ENCODE measurements at places on chromosomes 5 and 9. TPM values are rescaled to one million over a fixed set of nuclear protein-coding genes. Genes with fewer than 3 reads are reported as not detected.

Gene NRG2
- not detected for total RNA-seq

- no peak overlapping the region for H3K27ac ChIP-seq
- H3K36me3 ChIP-seq = no peaks in the 10 kb centered on the region
- no peaks in the 10 kb centered on the region for H3K27me3 ChIP-seq
- no peak overlapping the region for H3K4me3 ChIP-seq
These were observed 647.1 kb upstream of the KLF4 start for GRCh38 chr9:108136656-108137055.

Gene DNAJC25
- 5.2 TPM for total RNA-seq

GRCh38 chr5:109041317-109041716 lies 293.6 kb downstream of the FER start:
- H3K27ac ChIP-seq = no peak overlapping the region
- no peak overlapping the region for H3K4me3 ChIP-seq
- DNase-seq = no peak

GRCh38 chr5:122371511-122372151 lies 59.6 kb downstream of the SNCAIP start:
- no peaks in the 10 kb centered on the region for H3K27me3 ChIP-seq
- no peaks in the 10 kb centered on the region for H3K4me1 ChIP-seq
- DNase-seq = no peak
- H3K27ac ChIP-seq = no peak overlapping the region
- H3K36me3 ChIP-seq = no peaks in the 10 kb centered on the region

Gene PCDHGB3
- 0.58 TPM for total RNA-seq

Gene PHF24
- total RNA-seq = not detected

- H3K36me3 ChIP-seq = no peaks in the 10 kb centered on the region
- H3K27ac ChIP-seq = no peak overlapping the region
- DNase-seq = no peak
- H3K4me1 ChIP-seq = no peaks in the 10 kb centered on the region
These were observed 159.4 kb upstream of the FST start for GRCh38 chr5:53321073-53321472.

Gene PCA3
- not detected for total RNA-seq

DNA sequence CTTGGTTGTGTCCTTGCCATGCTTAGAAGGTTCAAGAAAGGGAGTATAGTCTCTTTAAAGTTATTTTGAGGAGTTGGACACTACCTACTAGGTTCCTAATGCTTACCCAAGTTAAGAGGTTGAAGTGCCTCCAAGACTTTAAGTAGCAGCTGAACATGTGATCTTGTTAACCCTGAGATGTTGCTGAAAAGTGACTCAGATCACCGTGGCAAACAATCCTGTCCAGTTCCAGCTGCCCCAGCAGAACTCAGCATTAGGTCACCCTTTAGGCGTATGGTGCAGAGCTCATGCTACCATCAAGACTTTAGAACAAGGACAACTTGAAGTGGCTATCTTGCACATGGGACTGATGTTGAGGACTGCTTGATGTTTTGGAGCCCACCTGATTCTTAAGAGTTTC lies 22.5 kb downstream of the ZNF462 start:
- no peak overlapping the region for H3K4me3 ChIP-seq
- no peak for DNase-seq
- H3K4me1 ChIP-seq = no peaks in the 10 kb centered on the region
- no peak overlapping the region for H3K27ac ChIP-seq
- H3K36me3 ChIP-seq = no peaks in the 10 kb centered on the region

GRCh38 chr5:109931049-109931780 lies 241.5 kb downstream of the MAN2A1 start:
- no peaks in the 10 kb centered on the region for H3K27me3 ChIP-seq
- no peaks in the 10 kb centered on the region for H3K4me1 ChIP-seq
- H3K4me3 ChIP-seq = no peak overlapping the region
- no peaks in the 10 kb centered on the region for H3K36me3 ChIP-seq
- DNase-seq = no peak

GRCh38 chr9:3516667-3517330 lies 9.0 kb downstream of the RFX3 start:
- no peaks in the 10 kb centered on the region for H3K27me3 ChIP-seq
- peaks cover 6% of the 10 kb centered on the region for H3K4me1 ChIP-seq
- no peaks in the 10 kb centered on the region for H3K36me3 ChIP-seq
- H3K27ac ChIP-seq = no peak overlapping the region
- DNase-seq = no peak

- DNase-seq = no peak
- no peak overlapping the region for H3K27ac ChIP-seq
- H3K36me3 ChIP-seq = no peaks in the 10 kb centered on the region
- no peaks in the 10 kb centered on the region for H3K27me3 ChIP-seq
These were observed 567.1 kb downstream of the CSNK1G3 start for GRCh38 chr5:124079062-124079461.

DNA sequence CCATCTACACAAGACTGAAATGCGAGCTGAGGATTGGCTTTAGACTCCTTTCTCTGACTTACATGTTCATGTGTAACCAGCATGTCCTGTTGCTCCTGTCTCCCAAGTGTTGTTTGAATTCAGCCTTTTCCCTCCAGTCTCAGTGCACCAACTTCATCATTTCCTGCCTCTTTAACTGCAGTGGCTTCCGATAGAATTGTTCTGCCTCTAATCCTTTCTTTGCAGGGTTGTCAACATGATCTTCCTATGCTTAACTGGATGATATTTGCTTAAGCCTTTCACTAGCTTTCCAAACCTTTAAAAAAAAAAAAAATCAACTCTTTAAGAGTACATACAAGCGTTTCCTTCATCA lies 6.7 kb upstream of the FYB1 start:
- no peak for DNase-seq
- no peaks in the 10 kb centered on the region for H3K27me3 ChIP-seq
- peaks cover 13% of the 10 kb centered on the region for H3K4me1 ChIP-seq
- H3K4me3 ChIP-seq = no peak overlapping the region
- no peaks in the 10 kb centered on the region for H3K36me3 ChIP-seq

Gene TBCA
- total RNA-seq = 96.3 TPM

GRCh38 chr5:75690669-75691068 lies 26.6 kb downstream of the POC5 start:
- no peaks in the 10 kb centered on the region for H3K27me3 ChIP-seq
- no peak overlapping the region for H3K27ac ChIP-seq
- peaks cover 9% of the 10 kb centered on the region for H3K36me3 ChIP-seq
- H3K4me1 ChIP-seq = no peaks in the 10 kb centered on the region
- DNase-seq = no peak

- no peak overlapping the region for H3K4me3 ChIP-seq
- no peaks in the 10 kb centered on the region for H3K27me3 ChIP-seq
- no peaks in the 10 kb centered on the region for H3K36me3 ChIP-seq
These were observed 61.5 kb downstream of the SV2C start for GRCh38 chr5:76144513-76145274.

DNA sequence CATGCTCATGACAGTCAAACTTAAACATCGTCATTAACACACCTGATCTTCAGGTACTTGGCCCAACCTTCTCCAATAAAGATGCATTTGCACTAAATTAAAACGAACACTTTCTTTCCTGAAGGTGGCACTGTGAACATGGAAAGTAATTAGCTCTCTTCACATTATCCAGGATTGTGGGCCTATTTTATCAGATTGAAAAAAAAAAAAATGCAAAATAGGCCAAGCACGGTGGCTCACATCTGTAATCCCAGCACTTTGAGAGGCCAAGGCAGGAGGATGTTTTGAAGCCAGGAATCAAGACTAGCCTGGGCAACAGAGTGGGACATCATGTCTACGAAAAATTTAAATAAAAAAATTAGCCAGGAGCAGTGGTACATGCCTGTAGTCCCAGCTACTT lies 14.4 kb upstream of the CDC20B start:
- H3K4me3 ChIP-seq = no peak overlapping the region
- DNase-seq = no peak
- peaks cover 9% of the 10 kb centered on the region for H3K27me3 ChIP-seq
- no peaks in the 10 kb centered on the region for H3K4me1 ChIP-seq
- H3K36me3 ChIP-seq = no peaks in the 10 kb centered on the region

GRCh38 chr5:69517763-69518212 lies 25.2 kb downstream of the OCLN start:
- H3K27ac ChIP-seq = no peak overlapping the region
- no peak for DNase-seq
- H3K4me3 ChIP-seq = no peak overlapping the region

Gene ZNF354C
- total RNA-seq = 5.2 TPM

Gene JMY
- total RNA-seq = 26.4 TPM

Gene C9orf50
- not detected for total RNA-seq

Gene SCGB3A2
- total RNA-seq = not detected

Gene PLCXD3
- total RNA-seq = not detected

DNA sequence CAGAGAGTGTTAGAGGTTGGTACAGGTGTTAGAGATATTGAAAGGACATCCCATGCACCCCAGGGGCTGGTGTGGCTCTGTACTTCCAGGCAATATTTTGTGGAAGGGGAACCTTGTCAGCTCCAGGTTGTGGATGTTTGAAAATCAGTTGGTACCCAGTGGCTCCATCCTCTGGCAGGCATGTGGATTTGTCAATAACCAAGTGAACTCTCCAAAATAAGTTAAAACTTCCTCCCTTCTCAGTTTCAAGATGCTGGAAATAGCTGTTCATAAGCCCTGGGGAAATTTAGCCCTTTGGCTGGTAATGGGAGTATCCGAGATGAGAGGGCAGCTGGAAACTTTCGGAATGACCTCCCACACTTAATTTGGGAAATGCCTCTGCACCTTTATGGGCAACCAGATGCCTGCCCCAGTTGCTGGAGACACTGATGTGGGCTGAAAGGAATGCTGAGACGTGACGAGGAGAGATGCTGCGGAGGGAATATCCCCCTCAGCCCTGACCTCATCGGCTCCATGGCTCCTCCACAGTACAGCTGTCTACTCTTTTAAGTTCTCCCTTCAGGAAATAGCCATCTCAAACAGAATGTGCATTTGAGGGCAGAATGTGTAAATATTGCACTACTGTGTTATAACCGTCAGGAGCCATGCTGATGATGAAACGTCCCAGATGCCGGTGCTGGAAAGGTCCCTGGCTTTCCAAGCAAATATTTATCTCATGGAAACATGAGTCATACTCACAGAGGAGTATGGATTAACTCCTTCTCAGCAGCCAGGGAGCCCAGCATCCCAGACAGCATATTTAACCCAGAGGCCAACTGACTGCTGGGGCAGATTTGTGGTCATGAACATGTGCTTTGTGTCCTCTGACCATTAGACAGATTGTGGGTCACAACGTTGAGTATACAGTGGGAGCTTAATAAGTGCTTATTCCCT lies 29.5 kb downstream of the TGFBI start:
- H3K27me3 ChIP-seq = no peaks in the 10 kb centered on the region
- no peak for DNase-seq
- no peaks in the 10 kb centered on the region for H3K4me1 ChIP-seq
- no peak overlapping the region for H3K27ac ChIP-seq

GRCh38 chr5:177134697-177135225 lies 1.2 kb downstream of the NSD1 start:
- H3K36me3 ChIP-seq = peaks cover 6% of the 10 kb centered on the region
- peak overlapping the region; percentile 59 for H3K4me3 ChIP-seq
- H3K27ac ChIP-seq = peak overlapping the region; percentile 80
- H3K27me3 ChIP-seq = no peaks in the 10 kb centered on the region

DNA sequence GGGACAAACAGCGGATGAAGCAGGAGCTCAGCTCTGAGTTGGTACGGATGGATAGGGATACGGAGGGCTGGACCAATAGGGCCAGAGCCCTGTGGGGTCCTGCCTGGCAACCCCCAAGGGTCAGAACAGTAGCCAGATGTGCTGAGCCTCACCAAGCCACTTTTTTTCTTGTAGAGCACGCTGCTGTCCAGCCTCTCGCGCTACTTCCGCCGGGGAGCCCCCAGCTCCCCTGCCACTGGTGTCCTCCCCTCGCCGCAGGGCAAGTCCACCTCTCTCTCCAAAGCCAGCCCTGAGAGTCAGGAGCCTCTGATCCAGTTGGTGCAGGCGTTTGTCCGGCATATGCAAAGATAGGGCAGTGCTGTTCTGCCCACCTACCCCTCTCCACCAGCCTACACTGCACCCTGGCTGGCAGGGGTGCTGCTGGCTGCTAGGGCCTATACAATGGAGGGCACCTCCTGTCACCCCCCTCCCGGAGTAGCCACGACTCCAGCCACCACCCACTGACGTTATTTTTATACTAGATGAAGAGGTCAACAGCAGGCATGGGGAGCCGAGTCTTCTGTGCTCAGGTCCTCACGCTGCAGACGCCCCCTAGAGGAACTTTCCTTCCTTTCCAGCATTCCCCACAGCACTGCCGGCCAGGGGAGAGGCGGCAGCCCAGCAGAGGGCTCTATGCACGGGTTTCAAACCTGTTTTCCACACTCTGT lies 21.6 kb downstream of the SH3GLB2 start:
- H3K36me3 ChIP-seq = peaks cover 9% of the 10 kb centered on the region
- H3K4me1 ChIP-seq = no peaks in the 10 kb centered on the region
- H3K4me3 ChIP-seq = no peak overlapping the region
- DNase-seq = no peak
- H3K27ac ChIP-seq = peak overlapping the region; percentile 35
- H3K27me3 ChIP-seq = no peaks in the 10 kb centered on the region
